ENCODE measurements at places on chromosomes 2 and 18.

GRCh38 chr2:174967691-174968260 lies 37.4 kb downstream of the CHN1 start:
- no peak for DNase-seq

- DNase-seq: no peak
These were observed 229.4 kb downstream of the GCA start for GRCh38 chr2:162573288-162573687.

DNA sequence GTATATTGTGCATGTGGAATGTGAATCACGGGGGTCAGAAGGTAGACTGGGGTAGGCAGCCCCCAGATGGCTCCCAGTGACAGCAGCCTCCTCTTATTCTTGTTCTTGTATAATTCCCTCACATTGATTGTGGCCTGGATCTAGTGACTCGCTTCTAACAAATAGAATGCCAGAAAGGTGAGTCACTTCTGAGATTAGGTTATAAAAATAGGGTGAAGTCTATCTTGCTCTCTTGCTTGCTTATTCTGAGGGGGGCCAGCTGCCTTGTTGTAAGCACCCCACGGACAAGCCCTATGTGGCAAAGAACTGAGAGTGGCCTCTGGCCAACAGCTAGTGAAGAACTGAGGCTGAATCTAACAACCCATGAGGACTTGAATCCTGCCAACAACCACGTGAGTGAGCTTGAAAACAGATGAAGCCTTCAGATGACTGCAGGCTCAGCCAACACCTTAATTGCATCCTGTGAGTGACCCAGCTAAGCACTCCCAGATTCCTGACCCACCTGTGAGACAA lies 15.6 kb upstream of the RMND5A start:
- no peak for DNase-seq

- no peak for DNase-seq
These were observed 194.4 kb downstream of the RPIA start for GRCh38 chr2:88885679-88886416.

DNA sequence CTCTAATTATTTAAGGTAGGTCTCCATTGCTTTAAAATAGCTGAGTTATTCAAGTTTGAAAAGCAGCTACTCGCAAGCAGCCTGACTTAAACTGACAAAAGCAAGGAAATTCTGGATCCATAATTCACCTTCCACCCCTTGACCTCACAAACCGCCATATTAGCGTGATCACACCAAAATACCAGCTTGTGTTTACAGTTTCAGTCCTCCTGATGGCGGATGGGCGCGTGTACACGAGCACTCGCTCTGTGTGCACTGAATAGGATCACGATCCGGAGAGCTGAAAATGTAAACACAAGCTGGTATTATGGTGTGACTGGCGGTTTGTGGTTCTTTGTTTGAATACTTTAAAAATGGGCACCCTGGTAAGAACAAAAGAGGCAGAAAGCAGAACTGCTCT lies 42.4 kb upstream of the PSMD14 start:
- no peak for DNase-seq

- DNase-seq: no peak
These were observed 439.2 kb downstream of the PARD3B start for GRCh38 chr2:204984518-204984917.

DNA sequence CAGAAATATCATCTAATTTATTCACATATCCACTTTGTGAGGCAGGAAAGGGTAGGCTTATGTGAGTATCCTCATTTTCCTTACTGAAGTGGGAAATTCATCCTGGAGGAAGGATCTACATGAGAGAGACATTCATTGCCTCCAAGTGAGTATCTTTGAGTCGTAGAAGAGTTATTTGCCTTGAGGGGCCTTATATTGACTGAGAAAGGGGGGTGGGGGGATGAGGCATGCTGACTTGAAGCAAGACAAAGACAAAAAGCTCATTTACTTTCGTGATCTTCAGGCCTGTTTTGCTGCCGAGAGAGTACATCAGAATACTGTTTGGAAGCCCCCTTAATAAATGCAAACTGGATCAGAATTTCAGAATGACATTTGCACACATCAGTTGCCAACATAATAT lies 17.6 kb upstream of the NEDD4L start:
- DNase-seq: peak; percentile 32

GRCh38 chr18:73352546-73352945 lies 484.8 kb upstream of the NETO1 start:
- no peak for DNase-seq

- no peak for DNase-seq
These were observed 192.5 kb upstream of the FOSL2 start for GRCh38 chr2:28199995-28200679.

DNA sequence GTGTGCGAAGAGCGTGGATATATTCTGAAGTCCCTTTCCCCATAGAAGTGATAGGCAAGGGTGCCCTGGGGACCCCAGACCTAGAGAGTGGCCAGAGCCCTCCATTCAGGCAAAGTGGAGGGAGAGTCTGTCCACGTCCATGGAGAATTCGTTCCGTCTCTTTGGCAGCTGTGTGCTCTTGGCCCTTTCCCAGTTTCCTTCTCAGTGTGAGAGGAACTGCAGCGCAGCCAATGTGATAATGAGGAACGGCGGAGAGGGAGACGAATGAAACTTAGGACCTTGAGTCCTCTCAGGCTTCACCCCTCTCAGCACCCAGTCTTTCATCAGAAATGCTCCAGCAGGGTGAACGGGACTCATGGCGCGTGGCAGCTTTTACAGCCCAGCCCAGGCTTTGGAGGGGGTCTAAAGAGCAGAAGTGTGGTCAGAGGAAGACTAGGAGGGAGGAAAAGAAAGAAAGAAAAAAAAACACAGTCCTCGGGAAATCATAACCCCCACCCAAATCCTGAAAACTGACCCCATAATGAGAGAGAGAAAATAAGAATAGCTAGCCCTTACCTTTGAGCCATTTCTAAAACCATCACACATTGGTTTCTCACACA lies 95.0 kb upstream of the RIOK3 start:
- DNase-seq: no peak

GRCh38 chr2:1605102-1606045 lies 138.9 kb downstream of the PXDN start:
- peak; percentile 92 for DNase-seq

DNA sequence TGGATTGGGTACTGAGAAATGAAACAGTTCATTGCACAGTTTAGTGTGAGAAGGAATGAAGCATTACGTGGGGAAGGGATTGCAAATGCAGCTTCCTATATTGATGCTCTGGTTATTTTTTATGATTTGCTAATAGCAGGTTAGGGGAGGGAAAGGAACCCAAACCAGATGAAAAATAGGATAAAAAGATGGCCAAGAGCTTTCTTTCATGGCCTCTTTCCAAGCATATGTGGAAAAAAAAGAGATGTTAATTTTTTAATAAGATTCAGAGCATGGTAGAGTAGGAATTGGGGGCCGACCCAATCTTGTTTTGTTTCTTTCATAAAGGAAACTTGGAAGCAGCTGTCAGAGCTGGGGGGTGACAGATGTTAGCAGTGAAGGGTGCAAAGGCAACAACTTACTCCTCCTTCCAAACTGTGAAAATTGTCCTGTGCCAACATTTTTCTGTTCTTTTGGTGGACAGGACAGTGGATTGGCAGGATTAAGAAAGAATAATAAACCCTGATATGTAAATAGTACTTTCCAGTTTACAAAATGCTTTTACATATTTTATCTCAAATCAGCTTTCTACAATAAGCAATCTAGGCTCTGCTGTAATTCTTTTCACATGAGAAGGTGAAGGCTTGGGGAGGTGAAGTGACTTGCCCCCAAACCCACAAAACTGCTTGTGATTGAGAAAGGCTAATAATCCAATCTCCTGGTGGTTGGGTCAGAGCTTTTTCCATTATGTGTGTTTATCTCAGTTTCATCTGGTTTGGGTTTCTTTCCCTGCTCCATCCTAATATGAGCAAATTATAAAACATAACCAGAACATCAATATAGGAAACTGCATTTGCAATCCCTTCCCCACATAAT lies 270.1 kb downstream of the ETAA1 start:
- DNase-seq: no peak

DNA sequence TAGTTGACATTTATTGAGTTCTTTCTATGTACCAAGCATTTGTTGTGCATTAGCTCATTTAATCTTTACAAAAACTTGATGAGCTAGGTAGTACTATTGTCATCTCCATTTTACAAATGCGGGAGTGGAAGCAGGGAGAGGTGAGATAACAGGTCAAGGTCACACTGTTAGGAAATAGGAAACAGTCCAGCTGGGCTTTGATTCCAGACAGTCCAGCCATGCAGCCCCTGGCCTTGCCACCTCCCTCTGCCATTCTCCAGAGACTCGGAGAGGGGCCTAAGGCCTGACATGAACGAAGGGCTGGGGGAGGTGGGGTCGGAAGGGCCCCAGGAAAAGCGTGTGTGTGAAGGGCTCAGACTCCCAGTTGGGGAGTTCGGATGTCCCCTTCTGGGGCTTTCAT lies 55.6 kb downstream of the ODC1 start:
- DNase-seq: no peak

DNA sequence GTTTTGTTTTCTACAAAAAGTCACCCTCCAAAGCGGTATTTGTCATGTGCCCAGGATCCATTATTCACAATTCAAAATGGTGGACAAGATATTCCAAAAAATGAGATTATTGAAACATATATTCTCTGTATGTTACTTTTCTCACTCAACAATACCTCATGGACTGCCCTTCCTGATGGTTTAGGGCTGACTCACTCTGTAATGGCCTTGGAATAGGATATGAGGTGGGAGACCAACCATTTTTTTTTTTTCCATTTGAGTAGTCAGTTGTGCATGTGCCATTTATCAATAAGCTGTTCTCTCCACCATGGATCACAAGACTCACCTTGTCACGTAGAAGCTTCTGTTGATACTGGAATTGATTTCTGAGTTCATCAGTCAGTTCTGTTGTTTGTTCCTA lies 64.5 kb downstream of the LYPD6 start:
- no peak for DNase-seq

GRCh38 chr2:54261537-54261936 lies 5.5 kb upstream of the TSPYL6 start:
- DNase-seq: no peak

DNA sequence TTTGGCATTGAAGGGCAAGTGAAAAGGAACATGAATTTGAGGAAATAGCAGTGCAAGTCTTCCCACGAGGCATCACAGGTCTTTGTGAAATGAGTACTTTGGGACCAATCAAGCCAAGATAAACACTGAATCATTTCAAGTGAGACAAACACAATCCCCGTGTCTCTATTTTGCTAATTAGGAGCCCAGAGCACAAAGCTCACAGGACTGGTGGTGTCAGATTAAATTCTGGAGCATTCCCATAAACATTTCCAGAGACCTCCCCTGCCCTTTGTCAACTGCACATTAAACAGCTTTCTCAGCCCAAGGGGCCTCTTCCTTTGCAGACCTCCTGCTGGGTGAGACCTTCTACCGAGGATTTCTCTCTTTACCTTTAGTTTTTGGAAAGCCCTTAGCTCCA lies 50.7 kb downstream of the DAPL1 start:
- no peak for DNase-seq

DNA sequence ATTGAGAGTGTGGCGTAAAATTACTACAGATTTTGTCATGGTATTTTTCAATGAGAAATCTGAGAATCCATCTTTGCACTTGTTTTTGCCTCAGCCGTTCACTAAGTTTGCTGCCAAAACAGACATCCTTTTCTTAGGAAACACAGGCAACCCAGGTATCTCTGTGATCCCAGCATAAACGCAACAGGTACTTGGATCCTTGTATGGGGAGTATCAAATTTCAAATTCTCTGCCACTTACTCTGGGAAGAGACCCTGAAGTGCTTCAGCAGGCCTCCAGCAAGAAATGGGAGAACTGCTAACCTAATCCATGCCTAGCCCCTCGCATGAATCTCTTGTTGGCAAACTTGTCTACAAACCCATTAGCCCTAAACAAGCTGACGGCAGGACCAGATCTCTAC lies 83.1 kb downstream of the BCL11A start:
- no peak for DNase-seq

GRCh38 chr2:137677466-137677865 lies 286.8 kb upstream of the HNMT start:
- no peak for DNase-seq

- no peak for DNase-seq
These were observed 73.6 kb downstream of the CD226 start for GRCh38 chr18:69874058-69874457.

GRCh38 chr2:99031481-99031880 lies 95.5 kb upstream of the CRACDL start:
- DNase-seq: no peak

DNA sequence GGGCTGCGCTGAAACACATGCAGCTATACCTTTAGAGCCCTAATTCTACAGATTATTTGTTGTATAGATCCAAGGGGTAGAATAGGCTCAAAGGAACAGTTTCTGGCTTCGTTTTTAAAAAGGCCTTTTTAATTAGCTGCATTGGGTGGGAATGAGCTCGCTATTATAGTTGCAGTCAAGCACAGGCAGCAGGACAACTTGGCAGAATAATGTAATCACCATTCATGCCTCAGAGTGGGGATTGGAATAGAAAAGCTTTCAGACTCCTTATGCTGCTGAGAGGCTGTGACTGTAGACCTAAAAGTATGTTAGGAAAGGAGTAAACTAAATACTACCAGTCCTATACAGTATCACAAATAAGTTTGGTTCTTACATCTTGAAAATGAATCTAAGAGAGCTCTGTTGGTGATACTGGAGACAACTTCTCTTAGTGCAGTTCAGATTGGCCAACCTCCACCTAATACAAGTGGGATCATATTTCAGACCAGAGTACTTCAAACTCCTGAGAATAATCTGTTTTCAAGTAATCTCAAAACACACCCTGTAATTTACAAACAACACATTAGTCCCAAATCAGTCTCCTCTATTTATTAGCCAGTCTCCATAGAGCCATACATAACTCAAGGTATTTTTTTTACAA lies 121.4 kb downstream of the ANTXR1 start:
- no peak for DNase-seq

- DNase-seq: no peak
These were observed 35.4 kb downstream of the FBXO11 start for GRCh38 chr2:47870641-47871540.

- DNase-seq: no peak
These were observed 152.3 kb downstream of the ZBTB7C start for GRCh38 chr18:48256848-48257247.

GRCh38 chr2:49702740-49703139 lies 548.4 kb upstream of the FSHR start:
- no peak for DNase-seq

GRCh38 chr2:2566396-2567323 lies 235.6 kb upstream of the MYT1L start:
- no peak for DNase-seq

DNA sequence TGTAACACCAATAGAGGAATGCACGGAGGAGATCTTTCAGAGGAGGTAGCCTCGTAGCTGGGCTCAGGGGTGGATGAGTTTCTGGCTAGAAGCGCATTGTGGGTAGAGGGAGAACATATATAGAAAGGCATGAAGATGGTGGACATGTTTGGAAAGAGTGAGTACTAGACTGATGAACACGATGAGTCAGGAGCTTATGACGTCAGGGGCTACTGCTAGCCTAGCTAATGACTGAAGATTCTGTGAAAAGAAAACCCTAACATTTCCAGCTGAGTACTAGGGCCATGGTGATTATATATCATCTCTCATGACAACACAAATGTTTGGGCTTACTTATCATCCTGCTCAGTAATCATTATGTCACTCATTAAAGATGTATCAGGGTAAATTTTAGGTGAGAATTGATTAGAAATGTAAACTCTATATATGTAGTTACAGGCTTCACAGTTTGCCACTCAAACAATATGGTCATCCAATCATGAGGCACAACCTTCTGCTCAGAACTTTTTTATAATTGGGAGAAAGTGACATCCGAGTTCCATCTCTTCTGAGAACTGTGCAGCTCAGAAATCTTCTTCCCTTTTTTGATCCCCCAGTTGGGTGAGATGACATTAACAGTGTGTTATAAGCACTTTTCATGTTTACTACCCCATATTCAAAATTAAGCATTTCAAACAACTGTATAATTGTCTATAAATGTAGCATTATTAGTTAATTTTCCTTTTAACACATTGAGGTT lies 22.2 kb upstream of the IL1RN start:
- DNase-seq: no peak

- DNase-seq: no peak
These were observed 17.9 kb upstream of the CAVIN2 start for GRCh38 chr2:191864628-191865374.
